ENCODE measurements at places on chromosomes 13 and 19. TPM values are rescaled to one million over a fixed set of nuclear protein-coding genes. Genes with fewer than 3 reads are reported as not detected.

The CNOT3 gene
- 67.5 TPM for total RNA-seq

The CGB5 gene
- not detected for total RNA-seq

The TSKS gene
- total RNA-seq: 0.47 TPM

DNA sequence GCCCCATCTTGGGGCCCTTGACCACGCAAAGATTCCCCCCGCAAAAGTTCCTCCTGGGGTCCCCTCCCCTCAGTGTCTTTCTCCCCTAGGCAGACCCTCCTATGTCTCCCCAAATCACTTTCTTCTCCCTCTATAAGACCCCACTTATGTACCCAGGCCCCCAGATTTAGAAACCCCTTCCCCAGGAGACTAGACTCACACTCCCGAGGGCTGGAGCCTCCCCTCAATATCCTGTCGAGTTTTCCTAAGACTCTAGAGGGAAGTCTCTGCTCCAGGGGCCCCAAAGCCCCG, 1.4 kb downstream of the SLC1A5 start:
- DNase-seq: peak; percentile 49

GRCh38 chr13:98486412-98486811, 90.5 kb downstream of the STK24 start:
- DNase-seq: no peak

- no peak for DNase-seq
Observed at GRCh38 chr13:30619731-30620130, 2.0 kb downstream of the USPL1 start.

DNA sequence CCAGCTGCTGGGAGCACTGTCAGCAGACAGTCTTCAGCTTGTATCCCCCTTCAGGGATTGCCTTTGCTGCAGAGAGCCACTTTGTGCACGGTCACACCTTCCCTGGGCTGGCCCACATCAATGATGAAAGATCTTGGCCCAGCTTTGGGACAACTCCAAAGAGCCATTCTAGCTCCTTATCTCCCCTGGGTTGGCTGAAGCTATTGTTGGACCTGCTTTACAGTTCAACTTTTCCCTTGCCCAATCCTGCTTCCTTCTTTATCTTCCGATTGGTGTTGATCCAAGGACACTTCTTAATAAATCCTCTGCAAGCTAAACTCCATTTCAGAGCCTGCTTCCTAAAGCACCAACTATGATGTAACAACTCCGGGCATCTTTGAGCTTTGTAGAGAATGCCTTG, 466.4 kb downstream of the KLF12 start:
- DNase-seq: no peak

- no peak for DNase-seq
Observed at GRCh38 chr13:48533961-48534600, 1.2 kb upstream of the RCBTB2 start.

DNA sequence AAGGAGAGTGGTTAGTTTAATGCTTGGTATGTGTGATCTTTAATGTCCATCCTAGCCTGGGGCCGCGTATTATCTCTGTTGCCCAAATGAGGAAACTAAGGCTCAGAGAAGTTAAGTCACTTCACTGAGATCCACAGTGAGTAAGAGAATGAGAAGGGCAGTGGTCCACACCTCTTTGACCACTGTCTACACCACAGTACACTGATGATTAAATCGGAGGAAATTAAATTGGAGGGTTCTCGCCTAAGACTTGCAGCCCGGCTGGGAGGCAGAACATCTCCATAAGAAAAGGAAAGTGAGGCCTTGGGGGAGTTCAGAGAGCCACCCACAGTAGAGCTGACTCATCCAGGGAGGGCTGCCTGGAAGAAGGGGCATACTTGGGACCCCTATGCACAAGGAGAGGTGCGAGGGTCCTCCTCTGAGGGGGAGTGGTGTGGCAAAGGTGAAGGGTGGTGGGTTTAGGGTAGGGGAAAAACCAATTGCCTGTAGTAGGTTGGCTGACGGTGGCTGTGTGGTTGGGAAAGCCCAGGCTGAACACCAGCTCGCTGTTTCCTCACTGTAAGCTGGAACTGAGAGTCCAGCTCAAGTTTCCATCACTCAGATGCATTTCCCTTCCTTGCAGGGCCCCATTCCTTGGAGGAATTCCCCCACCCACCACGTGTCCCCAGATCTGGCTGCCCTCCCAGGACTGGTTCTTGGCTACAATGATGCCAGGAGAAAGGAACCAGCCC, 15.0 kb upstream of the DHRS12 start:
- DNase-seq: no peak

- no peak for DNase-seq
Observed at GRCh38 chr19:8922591-8922990, 87.6 kb downstream of the MUC16 start.

DNA sequence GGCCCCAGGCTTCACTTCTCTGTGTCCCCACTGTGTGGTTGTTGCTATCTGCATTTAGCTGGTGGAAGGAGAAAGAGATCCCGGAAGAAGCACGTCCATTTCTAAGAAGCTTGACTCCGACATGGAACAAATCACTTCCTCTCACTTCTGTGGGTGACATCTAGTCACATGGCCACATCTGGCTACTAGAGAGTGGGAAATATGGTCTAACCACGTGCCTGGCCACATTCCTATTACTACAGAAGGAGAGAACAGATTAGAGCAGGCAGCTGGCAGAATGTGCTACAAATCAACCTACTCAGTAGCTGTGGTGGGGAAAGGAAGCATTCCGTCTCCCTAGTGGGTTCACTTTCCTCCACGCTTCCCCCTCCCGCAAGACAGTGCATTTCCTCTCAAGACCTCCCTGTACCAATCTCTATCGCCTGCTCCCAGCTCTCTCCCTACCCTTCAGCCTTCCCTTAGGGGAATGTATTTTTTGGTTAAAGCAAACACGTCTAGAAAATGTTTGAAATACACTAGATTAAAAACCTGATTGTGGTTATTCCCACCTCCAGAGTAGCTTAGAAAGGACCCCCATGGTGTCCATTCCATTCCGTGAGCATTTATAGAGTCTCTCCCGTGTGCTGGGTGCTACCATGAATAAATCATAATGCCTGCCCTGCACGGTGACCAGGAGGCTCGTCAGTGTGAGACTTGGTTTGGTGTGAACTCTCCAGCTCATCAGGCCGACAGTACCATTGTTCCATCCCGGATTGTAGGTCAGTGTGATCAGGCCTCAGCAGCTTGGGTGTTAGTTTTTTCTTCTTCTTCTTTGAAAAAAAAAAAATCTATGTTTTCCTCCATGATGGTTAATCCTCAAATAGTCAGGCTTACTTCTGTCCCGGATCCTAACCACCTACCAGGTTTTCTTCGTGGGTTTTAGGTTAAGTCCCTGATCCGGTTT, 8.0 kb upstream of the AMER2 start:
- no peak for DNase-seq

DNA sequence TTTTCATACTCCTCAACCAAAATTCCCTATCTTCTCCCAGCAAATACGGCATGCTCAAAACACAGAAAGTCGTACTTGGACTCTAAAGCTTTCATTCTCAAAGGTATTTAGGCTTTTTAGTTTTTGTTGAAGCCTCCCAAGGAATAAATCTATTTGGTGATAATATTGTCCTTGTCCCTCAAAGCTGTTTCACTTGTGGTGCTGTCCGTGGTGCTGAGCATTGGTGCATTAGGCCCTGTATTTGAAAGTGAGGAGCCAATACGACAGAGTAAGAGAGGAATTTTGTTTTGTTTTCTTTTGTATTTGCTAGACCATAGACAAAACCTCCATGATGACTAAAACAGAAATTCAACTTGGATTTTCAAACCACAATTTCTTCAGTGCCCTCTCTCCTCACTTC, 3.2 kb upstream of the LGALS13 start:
- DNase-seq: peak; percentile 52

GRCh38 chr19:39582442-39582841, 19.9 kb upstream of the LGALS13 start:
- no peak for DNase-seq

GRCh38 chr19:38989066-38989605, 13.6 kb upstream of the FBXO17 start:
- DNase-seq: no peak

GRCh38 chr19:21202865-21203494, 61.1 kb downstream of the ZNF431 start:
- peak; percentile 43 for DNase-seq
